ENCODE measurements at places on chromosomes 4 and X. TPM values are rescaled to one million over a fixed set of nuclear protein-coding genes. Genes with fewer than 3 reads are reported as not detected.

The ART3 gene
- 5.4 TPM for total RNA-seq

The F8A1 gene
- 3.6 TPM for total RNA-seq

The MEPE gene
- not detected for total RNA-seq

The COL4A6 gene
- total RNA-seq, result 0.16 TPM

The SMR3B gene
- total RNA-seq, result not detected

The CXCL6 gene
- total RNA-seq, result 0.95 TPM

The TLR2 gene
- total RNA-seq, result 16.9 TPM

The LRCH2 gene
- total RNA-seq, result 48.2 TPM

The SLC6A14 gene
- not detected for total RNA-seq

The WNK3 gene
- total RNA-seq, result 1.6 TPM

The SFRP2 gene
- 64.8 TPM for total RNA-seq

The PHKA2 gene
- total RNA-seq, result 11.1 TPM

- no peaks in the 10 kb centered on the region for H3K36me3 ChIP-seq
- no peak overlapping the region for H3K27ac ChIP-seq
- no peaks in the 10 kb centered on the region for H3K27me3 ChIP-seq
- H3K4me1 ChIP-seq, result no peaks in the 10 kb centered on the region
Measured at GRCh38 chr4:184193556-184194525, 23.8 kb downstream of the ENPP6 start.

- H3K36me3 ChIP-seq, result peaks cover 7% of the 10 kb centered on the region
- no peak for DNase-seq
- peaks cover 18% of the 10 kb centered on the region for H3K4me1 ChIP-seq
- H3K27ac ChIP-seq, result peak overlapping the region; percentile 50
- no peak overlapping the region for H3K4me3 ChIP-seq
Measured at GRCh38 chr4:185508181-185508580, 27.1 kb downstream of the PDLIM3 start.

- no peaks in the 10 kb centered on the region for H3K4me1 ChIP-seq
- no peak for DNase-seq
Measured at GRCh38 chrX:7170898-7171297, 22.9 kb upstream of the PUDP start.

DNA sequence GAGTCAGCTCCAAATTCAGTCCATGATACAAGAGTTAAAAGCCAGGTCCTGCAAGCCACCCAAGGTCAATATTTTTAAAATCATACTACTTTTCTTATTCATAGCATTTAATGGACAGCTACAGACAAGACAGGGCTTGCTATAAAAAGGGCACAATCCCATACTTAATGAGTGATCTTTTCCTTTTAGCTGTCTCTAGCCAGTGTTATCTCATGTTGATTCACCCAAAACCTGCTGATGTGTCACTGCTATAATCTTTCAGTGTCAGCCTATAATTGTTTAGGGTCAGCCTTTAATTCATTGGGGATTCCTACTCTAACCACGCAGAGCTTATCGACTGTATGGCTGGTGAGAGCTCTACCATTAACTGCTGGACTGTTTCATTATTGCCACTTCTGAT is 51.2 kb upstream of the HCCS start:
- DNase-seq, result no peak
- no peak overlapping the region for H3K4me3 ChIP-seq
- no peaks in the 10 kb centered on the region for H3K27me3 ChIP-seq
- no peak overlapping the region for H3K27ac ChIP-seq
- no peaks in the 10 kb centered on the region for H3K36me3 ChIP-seq

- DNase-seq, result no peak
- no peaks in the 10 kb centered on the region for H3K36me3 ChIP-seq
- no peak overlapping the region for H3K27ac ChIP-seq
Measured at GRCh38 chrX:130981836-130982235, 76.3 kb upstream of the ARHGAP36 start.

DNA sequence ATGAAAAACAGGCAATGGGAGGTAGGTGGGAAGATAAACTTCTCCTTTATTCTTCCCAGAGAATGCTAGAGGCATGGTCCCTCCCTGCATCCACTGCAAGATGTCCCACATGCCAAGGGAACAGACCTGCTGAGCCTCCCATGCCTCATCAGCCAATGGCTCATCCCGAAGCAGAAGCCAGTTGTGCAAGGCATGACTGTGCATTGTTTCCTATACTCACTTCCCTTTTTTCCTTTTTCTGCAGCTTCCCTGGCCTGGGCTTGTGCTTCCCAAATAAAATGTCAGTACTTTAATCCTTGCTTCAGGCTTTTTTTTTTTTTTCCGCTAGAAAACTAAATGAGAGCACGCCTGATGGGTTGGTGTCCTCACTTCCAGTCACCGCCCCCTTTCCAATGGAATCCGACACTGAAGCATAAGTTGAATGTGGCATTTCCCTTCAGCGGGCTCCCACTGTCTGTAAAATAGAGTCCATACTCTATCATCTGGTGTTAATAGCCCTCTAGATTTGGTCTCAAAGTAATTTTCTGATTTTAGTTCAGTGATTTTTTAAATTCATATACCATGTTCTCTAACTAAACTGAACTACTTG is 239.0 kb upstream of the JADE1 start:
- H3K27ac ChIP-seq, result peak overlapping the region; percentile 24
- H3K4me1 ChIP-seq, result peaks cover 59% of the 10 kb centered on the region
- peak; percentile 83 for DNase-seq
- no peak overlapping the region for H3K4me3 ChIP-seq

DNA sequence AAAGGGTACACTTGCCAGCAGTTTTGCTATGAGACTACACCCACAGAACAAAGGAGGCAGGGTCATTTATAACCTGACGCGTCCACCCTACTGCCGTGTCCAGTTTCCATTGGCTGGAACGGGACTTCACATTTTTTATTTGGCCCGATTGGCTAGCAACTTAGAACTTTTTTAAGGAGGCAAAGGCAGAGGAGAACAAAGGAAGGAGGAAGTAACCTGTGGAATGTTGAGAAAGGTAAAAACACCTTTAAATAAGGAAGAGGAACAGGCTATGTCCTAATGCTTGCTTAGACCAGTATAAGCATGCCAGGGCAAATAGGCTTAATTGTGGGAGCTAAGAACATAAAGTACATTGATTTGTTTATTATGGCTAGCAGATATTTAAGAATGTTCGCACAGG is 18.7 kb downstream of the KDM6A start:
- no peak overlapping the region for H3K27ac ChIP-seq
- DNase-seq, result no peak
- no peak overlapping the region for H3K4me3 ChIP-seq
- H3K27me3 ChIP-seq, result no peaks in the 10 kb centered on the region
- peaks cover 24% of the 10 kb centered on the region for H3K4me1 ChIP-seq

GRCh38 chr4:47187608-47188007 is 156.2 kb downstream of the GABRB1 start:
- no peak overlapping the region for H3K27ac ChIP-seq
- H3K4me3 ChIP-seq, result no peak overlapping the region

- no peak overlapping the region for H3K4me3 ChIP-seq
- H3K36me3 ChIP-seq, result no peaks in the 10 kb centered on the region
- no peak overlapping the region for H3K27ac ChIP-seq
- H3K4me1 ChIP-seq, result no peaks in the 10 kb centered on the region
- DNase-seq, result no peak
- no peaks in the 10 kb centered on the region for H3K27me3 ChIP-seq
Measured at GRCh38 chrX:10198254-10198653, 41.5 kb downstream of the CLCN4 start.

- no peak overlapping the region for H3K27ac ChIP-seq
- no peak overlapping the region for H3K4me3 ChIP-seq
- no peaks in the 10 kb centered on the region for H3K27me3 ChIP-seq
- DNase-seq, result no peak
Measured at GRCh38 chrX:56125946-56126345, 106.2 kb upstream of the KLF8 start.

GRCh38 chrX:41067721-41068120 is 17.5 kb upstream of the USP9X start:
- no peaks in the 10 kb centered on the region for H3K27me3 ChIP-seq
- no peak overlapping the region for H3K27ac ChIP-seq
- H3K36me3 ChIP-seq, result no peaks in the 10 kb centered on the region
- H3K4me3 ChIP-seq, result no peak overlapping the region

GRCh38 chrX:108380222-108380621 is 58.0 kb downstream of the COL4A6 start:
- H3K27me3 ChIP-seq, result no peaks in the 10 kb centered on the region
- no peaks in the 10 kb centered on the region for H3K36me3 ChIP-seq
- DNase-seq, result no peak
- no peak overlapping the region for H3K27ac ChIP-seq
- H3K4me1 ChIP-seq, result no peaks in the 10 kb centered on the region

- H3K4me3 ChIP-seq, result no peak overlapping the region
- no peaks in the 10 kb centered on the region for H3K4me1 ChIP-seq
- no peak overlapping the region for H3K27ac ChIP-seq
- no peaks in the 10 kb centered on the region for H3K27me3 ChIP-seq
- no peak for DNase-seq
Measured at GRCh38 chr4:92215476-92215875, 88.3 kb upstream of the GRID2 start.

- no peaks in the 10 kb centered on the region for H3K27me3 ChIP-seq
- H3K4me3 ChIP-seq, result no peak overlapping the region
- peaks cover 77% of the 10 kb centered on the region for H3K36me3 ChIP-seq
- DNase-seq, result peak; percentile 25
Measured at GRCh38 chr4:3223956-3224748, 24.8 kb upstream of the MSANTD1 start.

- no peaks in the 10 kb centered on the region for H3K36me3 ChIP-seq
- no peak overlapping the region for H3K4me3 ChIP-seq
- H3K27me3 ChIP-seq, result no peaks in the 10 kb centered on the region
- no peak overlapping the region for H3K27ac ChIP-seq
- no peaks in the 10 kb centered on the region for H3K4me1 ChIP-seq
Measured at GRCh38 chrX:49082271-49082871, 2.7 kb upstream of the WDR45 start.

- no peak overlapping the region for H3K4me3 ChIP-seq
- H3K27me3 ChIP-seq, result no peaks in the 10 kb centered on the region
Measured at GRCh38 chr4:99504804-99505502, 5.9 kb upstream of the C4orf17 start.

Data from sigmoid colon (tissue), 7 donors.